ENCODE measurements at places on chromosomes 1 and 21.

GRCh38 chr1:248243204-248243603 is 12.0 kb downstream of the OR2M4 start:
- peak; percentile 50 for DNase-seq

- no peak for DNase-seq
Measured at GRCh38 chr1:190168116-190168892, 309.4 kb downstream of the BRINP3 start.

- no peak for DNase-seq
Measured at GRCh38 chr1:119738100-119738720, 26.5 kb downstream of the PHGDH start.

DNA sequence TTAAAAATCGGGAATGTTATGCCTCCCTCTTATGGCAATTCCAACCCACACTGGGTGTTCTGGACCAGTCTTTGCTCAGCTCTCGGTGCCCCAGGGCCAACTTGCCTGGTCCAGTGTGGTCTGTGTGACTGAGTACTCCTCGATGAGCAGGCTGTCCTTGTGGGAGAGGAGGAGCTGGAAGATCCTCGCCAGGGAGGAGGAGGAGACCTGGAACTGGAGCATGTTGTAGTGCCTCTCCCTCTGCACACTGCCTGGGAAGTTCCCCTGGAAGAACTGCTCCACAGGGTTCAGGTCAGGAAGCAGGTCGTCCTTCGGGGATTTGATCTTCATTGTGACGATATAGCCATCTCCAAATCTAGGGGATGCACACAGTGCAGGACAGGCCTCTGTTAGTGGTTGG is 88.5 kb upstream of the GCLM start:
- DNase-seq: no peak

DNA sequence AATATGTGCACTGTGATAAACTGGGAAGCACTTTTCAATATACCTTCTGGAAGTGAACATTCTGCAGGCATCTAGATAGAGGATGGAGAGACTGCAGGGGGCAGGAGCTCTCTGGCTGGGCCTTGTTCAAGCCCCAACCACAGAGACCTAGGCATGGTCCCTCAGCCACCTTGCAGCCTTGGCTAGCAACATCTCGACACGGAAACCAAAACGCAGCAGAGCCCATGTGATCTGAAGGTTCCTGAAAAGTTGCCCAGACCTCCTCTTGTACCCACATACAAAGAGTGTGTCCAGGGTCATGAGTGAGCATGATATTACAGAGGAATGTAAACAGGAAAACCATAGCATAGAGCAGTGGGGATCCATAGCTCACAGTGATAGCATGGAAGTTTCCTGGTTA is 33.1 kb upstream of the SAMD11 start:
- DNase-seq: no peak

DNA sequence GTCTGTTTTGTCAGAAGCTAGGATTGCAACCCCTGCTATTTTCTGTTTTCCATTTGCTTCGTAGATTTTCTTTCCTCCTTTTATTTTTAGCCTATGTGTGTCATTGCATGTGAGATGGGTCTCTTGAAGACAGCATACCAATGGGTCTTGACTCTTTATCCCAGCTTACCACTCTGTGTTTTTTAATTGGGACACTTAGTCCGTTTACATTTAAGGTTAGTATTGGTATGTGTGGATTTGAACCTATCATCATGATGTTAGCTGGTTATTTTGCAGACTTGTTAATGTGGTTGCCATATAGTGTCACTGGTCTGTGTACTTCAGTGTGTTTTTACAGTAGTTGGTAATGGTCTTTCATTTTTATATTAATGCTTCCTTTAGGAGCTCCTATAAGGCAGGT is 141.5 kb downstream of the DNAH14 start:
- DNase-seq: no peak

DNA sequence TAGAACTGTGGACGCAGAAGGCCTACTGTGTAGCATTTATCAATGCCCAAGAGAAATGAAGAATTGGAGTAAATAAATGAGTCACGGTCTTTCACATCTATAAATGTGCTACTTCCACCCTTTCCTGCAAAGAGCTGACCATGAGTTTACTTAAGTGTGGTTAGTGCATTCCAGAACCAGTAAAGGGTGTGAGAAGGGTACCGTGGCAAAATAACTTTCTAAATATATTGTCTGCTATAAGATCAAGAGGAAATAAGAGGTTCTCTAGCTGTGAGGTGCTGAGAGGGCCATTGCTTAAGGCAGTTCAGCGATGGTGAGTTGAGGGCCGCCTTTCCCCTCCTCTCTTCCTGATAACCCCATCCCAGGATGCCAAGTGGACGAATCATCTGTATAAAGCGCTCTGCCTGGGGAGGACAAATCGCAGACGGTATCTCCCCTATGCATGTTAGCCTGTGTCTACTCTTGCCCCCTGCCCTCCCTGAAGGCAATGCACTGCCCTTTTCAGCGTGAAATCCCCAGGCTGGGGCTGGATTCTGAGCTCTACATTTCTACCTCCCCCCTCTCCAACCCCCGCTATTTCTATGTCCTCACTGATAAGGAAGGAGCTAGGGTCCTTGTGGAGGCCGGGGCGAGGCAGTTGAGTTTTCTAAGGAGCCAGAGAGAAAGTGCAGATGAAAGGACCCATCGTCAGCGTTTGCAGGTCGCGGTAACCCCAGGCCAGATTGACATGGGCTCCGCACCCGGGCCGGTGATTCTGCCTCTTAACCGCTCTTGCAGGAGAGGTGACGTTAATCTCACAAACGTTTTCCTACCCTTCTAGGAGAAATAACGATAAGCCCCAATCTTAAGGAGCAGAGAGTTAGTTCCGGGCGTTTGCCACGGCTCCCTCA is 1.5 kb upstream of the NCAM2 start:
- no peak for DNase-seq

DNA sequence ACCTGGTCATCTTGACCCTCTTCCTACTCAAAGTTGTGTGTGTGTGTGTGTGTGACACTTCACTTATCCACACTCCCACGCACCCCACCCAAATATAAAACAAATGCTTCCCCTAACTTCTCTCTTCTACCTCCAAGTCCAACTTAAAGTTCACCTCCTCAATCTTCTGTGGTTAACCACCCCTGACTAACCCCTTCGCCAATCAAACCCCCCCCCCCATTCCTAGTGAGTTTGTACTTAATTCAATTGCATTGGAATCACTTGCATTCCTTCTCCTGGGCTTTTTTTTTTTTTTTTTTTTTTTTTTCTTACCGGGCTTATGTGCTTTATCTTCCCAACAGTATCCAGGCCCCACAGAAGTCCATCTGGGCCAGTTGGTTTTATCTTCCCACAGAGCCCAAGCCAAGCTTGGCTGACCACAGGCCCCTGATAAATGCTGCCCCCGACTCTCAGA is 78.4 kb downstream of the CD58 start:
- no peak for DNase-seq

DNA sequence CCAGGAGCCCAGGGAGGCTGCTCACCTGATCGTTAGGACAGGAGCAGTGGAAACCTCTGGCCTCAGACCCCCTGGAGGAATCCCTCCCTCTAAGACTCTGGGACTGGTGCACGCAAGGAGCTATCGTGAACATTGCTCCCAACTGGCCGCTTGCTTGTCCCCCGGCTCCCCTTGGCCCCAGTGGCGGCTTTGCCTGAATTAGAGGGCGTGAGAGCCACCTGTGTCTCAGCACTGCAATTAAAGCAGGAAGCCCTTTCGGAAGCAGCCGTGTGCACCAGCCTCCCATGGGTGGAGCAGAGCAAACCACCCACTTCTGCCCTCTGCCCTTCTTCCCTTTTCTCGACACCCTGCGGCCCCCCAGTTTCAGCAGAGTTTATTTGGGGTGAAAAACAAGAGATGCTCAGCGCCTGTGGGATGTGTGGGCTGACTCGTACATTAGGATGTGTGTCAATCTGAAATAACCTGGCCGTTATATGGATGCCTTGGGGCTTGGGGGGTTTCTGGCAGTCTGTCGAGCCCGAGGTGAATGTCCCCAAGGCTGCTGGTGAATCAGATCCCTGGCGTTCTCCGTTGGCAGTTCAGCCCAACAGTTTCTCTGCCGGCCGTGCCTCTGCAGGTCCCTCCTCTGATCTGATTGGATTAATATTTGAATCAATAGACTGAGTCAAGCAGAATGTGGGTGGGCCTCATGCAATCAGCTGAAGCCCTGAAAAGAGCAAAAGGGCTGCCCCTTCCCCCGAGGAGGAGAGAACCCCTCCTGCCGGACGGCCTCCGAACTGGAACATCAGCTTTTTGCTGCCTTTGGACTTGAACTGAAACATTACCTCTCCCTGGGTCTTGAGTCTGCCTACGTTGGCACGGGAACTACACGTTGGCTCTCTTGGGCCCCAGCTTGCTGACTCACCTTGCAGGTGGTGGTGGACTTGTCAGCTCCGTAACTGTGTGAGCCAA is 7.3 kb upstream of the UMODL1 start:
- DNase-seq: peak; percentile 72

Data from naive thymus-derived CD8-positive, alpha-beta T cell (primary cell).